NCI-H226 (cell line): ENCODE measurements at places on chromosomes 3 and 15.

GRCh38 chr3:18489939-18490338 is 64.8 kb upstream of the SATB1 start:
- DNase-seq = no peak

DNA sequence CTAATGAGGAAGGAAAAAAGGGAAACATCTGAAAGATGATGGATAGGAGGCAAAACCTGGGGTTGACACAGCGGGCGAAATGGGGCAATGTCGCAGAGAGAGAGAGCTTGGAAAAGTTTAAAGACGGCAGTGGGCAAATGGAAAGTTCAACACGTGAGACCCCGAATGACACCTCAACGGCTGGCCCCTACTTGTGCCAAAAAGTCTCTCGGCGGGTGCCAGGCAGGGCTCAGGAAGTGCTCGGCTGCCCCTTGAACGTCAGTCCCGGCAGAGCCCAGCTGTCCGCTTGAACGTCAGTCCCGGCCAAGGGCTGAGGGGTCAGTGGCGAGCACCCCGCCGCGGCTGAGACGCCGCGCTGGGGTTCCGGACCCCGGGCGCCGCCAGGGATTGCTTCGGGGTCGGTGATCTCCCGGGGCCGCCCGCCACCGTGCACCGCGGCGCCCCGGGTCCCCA is 658 bp downstream of the EOGT start:
- DNase-seq = no peak

DNA sequence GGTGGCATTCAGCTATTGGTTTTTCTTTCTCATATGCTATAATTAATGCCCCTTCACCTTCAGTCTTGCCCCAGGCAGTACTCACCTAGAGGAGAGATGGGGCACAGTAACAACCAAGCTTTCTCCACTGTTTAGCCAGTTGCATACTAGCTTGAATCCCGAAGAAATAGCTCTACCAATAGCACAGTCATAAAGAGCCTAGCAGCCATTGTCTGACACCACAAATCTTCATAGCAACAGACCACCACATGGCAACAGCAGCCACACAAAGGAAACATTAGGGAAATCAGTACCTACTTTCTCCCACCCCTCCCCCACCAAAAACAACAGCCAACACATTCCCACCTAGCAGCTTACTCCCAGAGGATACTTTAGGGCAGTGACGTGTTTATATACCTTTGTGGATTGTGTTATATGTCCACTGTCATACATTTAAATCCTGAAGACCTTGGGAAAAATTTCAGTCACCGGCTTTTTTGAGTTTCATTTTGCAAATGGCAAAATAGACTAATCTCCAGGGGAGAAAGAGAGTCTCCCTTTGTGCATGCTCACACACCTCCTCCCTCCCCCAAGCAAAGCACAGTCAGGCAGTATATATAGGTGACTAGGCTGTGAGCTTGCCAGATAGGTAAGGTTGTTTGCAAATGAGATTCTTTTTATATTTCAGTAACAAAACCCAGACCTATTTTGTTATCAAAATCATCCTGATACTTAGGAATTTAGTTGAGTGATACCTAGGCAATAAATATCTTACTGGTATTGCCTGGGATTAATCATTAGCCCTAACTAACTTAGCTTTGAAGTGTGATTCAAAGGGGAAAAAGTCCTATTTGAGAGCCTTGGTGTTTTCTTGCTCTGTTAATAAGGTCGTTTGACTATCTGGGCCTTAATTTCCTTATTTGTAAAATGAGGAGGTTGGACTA is 140.6 kb downstream of the RBPMS2 start:
- DNase-seq = no peak

DNA sequence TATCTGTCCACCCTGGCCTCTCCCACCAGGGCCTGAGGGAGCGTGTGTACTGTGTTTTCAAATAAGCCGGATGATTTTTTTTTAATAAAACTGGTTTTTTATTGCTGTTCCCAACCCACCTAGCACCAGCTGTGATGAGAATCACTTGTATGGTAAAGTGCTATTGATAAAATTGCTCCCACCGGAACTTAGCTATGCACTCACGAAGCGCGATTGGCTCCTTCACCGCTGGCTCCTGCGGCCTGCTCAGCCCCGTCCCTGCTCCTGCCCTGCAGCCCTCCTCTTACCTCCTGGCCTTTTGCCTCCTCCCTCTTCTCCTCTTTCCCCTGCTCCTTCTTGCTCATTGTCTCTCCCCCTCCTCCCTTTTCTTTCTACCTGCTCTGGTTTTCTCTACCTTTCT is 183.7 kb downstream of the TLE3 start:
- DNase-seq = no peak

DNA sequence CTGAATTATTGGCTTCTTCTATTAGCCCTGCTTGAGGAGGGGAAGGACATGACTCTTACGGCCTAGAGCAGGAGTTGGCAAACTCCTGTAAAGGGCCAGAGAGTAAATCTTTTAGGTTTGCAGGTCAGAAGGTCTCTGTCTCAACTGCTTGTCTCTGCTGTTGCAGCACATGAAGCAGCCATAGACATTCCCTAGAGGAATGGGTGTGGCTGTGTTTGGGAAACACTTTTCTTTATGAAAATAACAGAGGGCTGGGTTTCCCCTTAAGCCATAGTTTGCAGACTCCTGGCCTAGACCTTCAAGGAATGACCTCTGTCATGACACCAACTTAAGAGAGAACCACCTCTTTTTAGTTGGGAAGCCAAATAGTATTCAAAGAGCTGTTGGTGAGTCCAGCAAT is 10.3 kb downstream of the TRAK1 start:
- no peak for DNase-seq

DNA sequence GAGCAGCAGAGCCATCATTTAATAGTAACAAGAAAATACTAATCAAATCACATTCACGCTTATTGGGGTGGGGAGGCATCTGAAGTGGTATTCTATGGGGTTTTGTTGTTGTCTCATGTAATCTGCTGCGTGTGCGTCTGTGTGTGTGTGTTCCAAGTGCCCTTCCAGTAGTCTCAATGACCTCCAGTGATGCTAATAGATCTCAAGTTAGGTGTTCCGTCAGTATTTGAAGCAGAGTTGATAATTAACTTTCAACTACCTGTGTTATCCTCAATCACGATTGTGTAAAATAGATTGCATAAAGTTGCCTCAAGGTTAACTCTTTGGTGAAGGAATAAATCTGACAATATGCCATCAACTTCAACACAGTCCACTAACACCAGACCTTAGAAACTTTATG is 375.0 kb downstream of the MECOM start:
- DNase-seq = no peak

GRCh38 chr3:39050029-39050428 is 1.7 kb downstream of the SCN11A start:
- DNase-seq = no peak

DNA sequence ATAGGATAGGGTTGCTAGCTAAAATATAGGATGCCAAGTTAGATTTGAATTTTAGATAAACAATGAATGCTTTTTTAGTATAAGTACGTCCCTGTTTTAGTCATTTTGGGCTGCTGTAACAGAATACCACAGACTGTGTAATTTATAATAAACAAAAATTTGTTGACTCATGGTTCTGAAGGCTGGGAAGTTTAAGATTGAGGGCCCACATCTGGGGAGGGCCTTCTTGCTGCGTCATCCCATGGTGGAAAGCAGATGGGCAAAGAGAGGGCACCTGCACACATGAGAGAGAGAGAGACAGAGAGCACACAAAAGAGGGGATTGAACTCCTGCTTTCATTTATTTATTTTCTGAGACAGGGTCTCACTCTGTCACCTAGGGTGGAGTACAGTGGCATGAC is 246.5 kb downstream of the EPHB1 start:
- DNase-seq = no peak

GRCh38 chr3:56557831-56558170 is 826 bp downstream of the CCDC66 start:
- no peak for DNase-seq

DNA sequence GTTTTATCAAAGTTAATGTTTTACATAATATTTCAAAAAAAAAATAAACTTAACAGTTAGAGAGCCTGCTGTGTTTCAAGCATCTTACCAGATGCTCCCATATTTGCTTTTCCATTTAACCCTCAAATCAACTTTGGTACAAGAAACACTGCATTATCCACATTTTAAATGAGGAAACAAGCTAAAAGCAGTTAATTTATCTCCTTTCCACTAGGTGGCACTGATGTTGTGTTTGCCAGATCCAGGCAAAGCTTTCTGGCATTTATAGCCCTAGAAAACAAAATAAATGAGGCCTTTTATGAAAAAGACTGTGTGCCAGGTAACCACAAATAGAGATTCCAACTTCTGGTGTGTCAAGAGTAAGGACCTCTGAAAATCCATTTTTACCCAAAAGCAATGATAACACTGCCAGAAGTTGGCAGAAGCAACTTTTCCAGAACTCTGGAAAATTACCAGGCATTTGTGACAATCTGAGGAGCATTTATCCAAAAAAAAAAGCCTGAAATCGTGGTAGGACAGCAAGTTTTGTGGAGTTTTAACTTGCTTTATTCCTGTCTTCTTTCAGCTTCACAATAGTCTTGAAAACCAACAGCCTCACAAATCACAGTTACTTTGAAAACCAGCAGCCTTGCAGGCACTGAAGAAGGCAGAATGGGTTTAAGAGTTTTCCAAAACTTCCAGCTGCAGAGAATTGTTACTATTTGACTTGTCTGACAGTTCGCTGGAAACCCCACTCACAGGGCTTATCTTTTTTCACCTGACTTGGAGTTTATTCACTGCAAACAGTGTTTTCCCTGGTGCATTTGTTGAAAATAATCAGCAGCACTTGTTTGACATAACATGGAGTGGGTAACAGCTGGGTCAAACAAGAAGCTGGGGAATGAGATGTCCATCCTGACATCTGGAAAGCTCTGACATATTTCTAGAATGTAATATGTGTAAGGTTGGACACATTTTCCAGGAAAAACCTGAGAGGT is 9.2 kb downstream of the FAM162A start:
- no peak for DNase-seq

DNA sequence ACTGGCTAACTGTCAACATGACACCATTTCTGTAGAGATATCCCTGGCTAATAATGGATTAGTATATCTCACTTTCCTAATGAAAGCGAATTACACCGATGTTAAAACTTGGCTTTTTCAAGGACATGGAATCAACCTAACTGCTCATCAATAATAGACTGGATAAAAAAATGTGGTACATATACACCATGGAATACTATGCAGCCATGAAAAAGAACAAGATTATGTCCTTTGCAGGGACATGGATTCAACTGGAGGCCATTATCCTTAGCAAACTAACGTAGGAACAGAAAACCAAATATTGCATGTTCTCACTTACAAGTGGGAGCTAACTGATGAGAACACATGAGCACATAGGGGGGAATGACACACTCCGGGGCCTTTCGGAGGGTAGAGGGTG is 62.6 kb downstream of the ZIC1 start:
- DNase-seq = no peak

DNA sequence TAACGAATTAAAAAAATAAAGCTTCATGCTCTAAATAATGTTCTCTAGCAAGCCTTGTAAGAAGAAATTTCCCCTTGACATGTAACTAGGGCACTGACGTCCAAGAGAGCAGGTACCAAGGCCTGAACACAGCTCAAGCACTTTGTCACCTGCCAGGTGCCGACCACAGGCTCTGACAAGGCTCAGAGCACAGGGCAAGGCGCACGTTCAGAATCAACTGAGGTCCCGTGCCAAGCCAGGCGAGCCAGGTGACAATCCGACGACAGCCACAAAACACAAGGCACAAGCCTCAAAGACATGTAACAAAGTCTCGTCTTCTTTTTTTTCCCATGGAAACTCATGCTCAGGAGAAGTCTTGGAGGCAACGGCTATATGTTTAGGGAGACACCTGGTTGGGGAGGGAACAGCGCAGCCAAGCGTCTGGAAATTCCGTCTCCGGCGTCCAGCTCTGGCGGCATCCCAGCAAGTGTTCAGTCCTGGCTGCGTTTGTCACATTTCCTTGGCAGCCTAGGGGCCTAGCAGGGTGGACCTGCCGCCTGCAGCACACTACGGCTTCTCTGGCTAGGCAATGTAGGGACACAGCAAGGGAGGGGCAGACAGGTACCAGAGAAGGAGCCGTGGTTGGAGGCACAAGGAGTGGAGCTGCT is 76.7 kb downstream of the ADAMTS17 start:
- no peak for DNase-seq

GRCh38 chr3:182668974-182669373 is 124.3 kb upstream of the ATP11B start:
- DNase-seq = no peak

- no peak for DNase-seq
Observed at GRCh38 chr3:104519468-104520227, 847.1 kb upstream of the ALCAM start.

DNA sequence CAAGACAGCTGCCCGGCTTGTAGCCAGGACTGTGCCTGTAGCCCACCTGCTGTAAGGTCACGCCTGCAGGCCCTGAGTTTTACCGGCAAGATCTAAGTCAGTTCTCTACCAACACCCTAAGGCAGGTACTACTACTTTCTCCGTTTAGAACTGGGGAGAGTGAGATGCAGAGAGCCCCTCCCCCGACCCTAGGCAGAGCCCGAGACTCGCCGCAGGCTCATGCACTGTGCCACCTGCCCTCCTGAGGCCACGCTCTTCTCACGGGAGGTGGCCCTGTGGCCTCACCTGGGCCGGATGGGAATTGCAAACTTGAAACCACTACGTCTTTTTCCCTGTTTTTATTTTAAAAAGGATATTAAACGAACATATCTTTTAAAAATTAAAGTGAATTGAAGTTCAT is 36.9 kb upstream of the PCSK6 start:
- DNase-seq = no peak

- DNase-seq = peak; percentile 23
Observed at GRCh38 chr3:29067007-29067406, 213.9 kb upstream of the RBMS3 start.

- DNase-seq = no peak
Observed at GRCh38 chr3:79200456-79200855, 567.3 kb downstream of the ROBO1 start.

DNA sequence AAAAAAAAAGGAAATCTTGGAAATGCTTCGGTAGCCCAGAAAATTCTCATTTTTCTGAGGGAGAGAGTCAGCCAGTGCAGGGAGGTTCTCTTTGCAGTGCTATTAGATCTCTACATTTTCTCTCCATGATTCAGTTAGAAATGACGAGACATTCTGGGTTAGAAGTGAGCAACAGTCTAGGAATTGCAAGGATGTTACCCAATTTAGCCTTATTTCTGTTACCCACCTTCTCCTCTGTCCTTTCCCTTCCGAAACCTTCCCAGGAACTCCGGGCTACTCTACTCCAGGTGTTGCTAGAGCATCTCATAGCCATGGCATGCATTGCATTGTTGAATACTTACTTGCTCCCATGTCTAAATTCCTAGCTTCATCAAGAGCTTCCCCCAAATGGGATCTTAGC is 106.8 kb downstream of the EDEM1 start:
- no peak for DNase-seq
